ENCODE measurements at places on chromosomes 2 and 18.

GRCh38 chr18:42813570-42813969 is 301.9 kb downstream of the RIT2 start:
- DNase-seq: no peak

DNA sequence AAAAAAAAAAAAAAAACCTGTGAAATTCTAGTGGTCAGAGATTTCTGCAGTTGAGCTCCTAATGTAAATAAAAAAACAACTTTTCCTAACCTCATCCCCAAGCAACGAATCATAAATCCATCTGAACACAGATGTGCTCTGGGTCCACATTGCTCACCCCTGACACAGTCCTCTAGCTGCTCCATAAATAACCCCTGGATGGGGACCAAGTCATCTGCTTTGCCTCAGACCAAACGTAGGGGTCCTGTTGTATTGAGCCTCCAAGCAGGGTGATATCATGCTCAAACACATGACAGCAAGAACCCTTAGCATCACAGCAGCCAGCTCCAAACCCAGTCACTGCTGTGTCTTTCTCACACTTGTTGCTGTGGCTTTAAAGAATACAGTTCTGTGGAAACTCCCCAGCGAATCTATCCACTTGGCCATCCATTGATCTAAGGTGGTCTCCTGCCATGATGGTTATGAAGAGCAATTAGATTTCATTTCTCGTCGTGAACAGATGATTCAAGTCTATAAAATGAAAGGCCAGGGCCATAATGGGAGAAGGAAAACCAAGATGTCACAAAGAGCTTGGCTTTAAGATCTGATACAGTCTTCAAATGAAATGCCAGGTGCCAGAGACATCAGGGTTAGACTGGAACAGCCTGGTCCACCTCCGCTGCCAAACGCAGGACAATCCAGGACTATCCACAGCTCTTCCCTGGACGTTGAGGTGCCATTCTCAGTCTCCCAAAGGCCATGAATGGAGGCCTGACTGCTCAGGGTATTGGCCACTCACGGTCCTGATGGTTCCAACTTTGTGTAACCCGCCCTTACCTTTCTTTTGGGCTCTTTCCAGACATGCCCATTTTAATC is 39.0 kb downstream of the TBC1D8 start:
- DNase-seq: no peak

DNA sequence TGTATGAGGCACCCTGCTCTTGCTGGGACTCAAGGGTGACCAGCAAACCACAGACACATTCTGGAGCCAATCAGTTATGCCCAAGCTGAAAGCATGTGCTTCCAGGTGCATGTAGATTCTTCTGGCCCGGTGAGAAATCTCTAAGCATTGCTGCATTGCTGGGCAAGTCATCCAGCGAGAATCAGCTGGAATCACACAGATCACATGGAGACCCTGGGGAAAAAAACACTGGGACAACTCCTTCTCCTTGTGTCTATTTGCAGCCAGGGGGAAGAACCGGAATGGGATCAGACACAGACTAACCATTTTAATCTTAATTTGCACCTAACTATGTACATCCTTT is 119.7 kb upstream of the KLF7 start:
- no peak for DNase-seq

DNA sequence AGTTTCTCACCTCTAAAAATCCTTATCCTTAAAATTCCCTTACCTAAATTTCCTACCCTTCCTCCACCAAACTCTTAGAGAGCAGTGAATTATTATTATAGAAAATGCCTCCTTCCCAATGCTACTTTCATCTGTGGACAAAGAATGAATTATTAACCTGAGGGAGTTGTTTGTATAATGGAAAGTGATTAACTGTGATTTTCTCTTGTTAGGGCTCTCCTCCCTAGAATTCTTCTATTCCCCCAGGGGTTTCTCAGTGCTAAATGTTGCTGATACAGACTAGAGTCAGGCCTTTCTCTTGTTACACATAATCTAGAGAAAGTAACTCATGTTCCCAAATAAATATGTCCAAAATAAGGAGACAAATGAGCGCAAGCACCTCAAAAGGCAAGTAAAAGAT is 23.3 kb downstream of the EPB41L5 start:
- no peak for DNase-seq

DNA sequence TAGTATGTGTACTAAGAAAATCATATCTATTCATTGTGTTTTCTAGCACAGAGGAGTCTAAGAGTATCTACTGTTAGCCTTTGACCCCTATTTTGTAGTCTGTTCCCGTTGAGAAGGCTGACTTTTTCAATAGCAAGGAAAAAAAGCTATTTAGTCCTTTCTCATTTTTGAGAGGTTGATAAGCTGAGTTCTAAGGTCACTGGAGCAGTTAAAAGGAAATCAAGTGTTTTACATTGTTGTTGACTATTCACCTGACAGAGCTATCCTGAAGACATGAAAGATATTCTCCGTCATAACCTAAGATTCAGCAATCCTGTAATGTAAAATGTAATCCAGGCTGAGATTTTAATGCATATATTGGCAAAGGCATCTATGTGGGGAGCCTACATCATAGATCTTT is 280.3 kb upstream of the NRP2 start:
- no peak for DNase-seq

DNA sequence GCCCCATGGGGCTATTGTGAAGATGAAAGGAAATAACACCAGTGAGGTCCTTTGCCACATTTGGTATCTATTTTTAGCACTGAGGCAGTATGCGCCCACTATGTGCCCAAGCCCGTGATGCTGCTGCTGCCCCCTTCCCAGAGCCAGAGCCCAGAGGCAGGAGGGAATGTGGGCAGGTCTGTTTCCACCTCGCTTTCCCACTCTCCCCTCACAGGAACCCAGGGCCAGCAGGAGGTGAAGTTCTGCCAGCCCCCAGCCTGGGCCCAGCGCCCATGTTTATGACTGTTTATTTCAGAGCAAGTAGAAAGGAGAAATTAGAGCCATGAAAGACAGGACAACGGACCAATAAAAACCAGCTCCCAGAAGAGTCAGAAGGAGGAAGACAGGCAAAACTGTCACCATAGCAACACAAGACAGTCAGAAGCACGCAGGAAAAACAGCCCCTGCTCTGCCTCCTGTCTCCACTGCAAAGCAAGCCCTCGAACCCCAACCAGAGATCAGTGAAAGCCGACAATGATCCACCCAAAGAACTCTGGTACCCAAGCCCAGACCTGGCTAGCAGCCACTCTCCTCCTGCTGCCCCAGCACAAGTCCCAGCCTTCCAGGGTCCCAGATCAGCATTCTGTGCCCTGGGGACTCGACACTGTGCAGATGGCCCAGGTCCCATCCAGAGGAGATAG is 1.4 kb downstream of the CYRIA start:
- peak; percentile 66 for DNase-seq

DNA sequence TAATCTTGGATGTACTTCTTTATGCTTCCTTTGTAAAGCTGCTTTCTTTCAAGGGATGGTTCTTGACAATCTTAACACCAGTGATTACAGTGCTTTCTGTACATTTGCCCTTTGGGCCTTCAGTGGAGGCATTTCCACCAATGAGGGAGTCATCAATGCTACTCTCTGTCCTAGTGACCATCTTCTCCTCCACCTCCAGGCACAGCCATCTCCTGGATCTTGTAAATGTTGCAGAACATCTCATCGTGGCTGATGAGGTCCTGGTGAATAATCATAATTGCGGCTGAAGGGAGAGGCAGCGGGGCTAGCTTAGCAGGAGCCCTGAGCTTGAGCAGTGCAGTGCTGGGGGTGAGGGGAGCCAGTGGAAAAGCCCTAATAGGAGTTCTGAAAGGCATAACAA is 32.5 kb downstream of the IDH1 start:
- no peak for DNase-seq

DNA sequence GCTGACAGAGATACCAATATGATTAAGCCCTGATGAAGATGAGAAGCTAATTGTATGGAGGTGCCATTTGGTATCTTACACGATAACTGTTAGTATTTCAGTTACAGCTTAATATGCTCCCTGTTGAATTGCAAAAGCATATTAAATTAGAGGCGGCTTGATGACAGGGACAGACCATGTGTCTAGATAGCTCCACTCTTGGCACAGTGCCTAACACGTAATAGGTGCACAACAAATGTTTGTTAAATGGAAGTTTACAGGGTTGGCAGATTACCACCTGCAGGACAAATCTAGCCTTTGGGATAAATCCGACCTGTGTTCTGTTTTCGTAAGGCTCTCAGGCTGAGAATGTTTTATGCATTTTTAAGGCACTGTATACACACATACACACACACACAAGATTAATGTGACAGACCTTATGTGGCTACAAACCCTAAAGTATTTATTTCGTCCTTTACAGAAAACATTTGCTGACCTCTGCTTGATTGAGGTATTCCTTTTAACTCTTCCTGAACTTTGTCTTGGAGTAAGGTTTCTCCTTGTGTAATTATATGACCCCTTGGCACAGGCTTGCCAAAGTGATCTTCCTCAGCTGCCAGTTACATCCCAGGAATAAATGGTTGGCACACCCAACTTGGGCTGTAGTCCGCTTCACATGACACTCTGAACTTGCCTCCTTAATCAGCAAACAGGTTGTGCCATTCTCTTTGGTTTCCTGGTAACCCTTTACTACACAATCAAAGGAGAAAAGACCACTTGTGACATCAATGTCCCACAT is 348.9 kb downstream of the HRH4 start:
- DNase-seq: no peak

- DNase-seq: no peak
Measured at GRCh38 chr2:126912201-126912600, 13.5 kb downstream of the TEX51 start.

DNA sequence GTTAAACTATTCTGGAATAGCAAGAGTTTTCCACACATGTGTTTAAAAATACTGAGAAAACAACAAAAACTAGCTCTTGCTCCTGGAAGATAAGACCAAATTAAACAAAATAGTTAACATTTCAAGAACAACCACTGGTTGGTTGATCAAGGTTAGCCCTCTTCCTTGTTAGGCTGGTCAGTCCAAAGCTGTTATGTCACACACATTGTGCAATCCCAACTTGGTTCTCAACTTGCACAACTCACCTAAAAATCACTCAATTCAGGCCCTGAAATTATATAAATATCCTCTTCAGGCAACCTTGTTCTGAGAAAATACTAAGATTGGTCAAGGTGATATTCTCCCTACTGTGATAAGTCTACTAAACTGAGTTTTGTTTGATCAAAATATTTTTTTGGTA is 169.7 kb upstream of the LRP1B start:
- DNase-seq: no peak

- no peak for DNase-seq
Measured at GRCh38 chr2:102686479-102687439, 67.4 kb downstream of the SLC9A2 start.

GRCh38 chr2:197786010-197786877 is 1.1 kb upstream of the BOLL start:
- peak; percentile 42 for DNase-seq

Measured in stimulated activated naive B cell treated with anti-CD40 and anti-IgM and Interleukin-4, amounts not matched to agents 10 μg/mL and 1 μg/mL and 100 μg/mL, for 72 hours (primary cell).